CD8-positive, alpha-beta memory T cell (primary cell): ENCODE measurements at places on chromosomes 3 and 15.

DNA sequence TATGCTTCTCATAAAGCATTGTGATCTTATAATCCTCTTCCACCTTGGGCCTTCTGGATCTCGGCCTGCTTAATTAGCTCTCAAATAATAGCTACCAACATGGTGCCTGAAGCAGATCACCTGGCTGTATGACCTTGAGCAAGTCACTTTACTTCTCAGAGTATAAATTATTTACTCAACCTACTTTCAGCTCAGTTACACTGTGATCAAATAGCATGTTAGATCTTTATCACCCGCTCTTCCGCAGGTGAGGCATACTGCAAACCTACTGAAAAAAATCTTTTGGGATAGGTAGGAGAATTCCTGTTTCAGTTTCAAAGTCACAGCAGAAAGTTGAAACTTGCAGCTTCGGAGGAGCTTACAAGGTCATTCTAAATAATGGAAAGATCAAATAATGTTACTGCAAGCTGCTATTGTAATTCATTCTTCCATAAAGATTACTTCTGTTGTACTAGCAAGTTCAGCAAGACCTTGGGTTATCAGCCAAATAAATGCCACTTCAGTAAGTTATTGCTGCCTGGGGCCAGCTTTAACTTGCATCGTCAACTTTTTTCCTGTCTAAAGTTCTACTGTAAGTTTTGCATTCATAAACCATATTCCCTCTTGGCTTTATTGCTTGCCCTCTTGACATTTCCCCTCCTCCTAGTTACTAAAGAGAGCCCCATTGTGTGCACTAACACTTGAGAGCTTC is 268.4 kb upstream of the ATP11B start:
- DNase-seq: no peak

GRCh38 chr15:84643838-84644237 is 10.2 kb downstream of the WDR73 start:
- DNase-seq: no peak

- peak; percentile 87 for DNase-seq
Observed at GRCh38 chr3:48656061-48656840, 6.4 kb downstream of the CELSR3 start.

- DNase-seq: no peak
Observed at GRCh38 chr3:37491776-37492175, 317.4 kb upstream of the LRRFIP2 start.

DNA sequence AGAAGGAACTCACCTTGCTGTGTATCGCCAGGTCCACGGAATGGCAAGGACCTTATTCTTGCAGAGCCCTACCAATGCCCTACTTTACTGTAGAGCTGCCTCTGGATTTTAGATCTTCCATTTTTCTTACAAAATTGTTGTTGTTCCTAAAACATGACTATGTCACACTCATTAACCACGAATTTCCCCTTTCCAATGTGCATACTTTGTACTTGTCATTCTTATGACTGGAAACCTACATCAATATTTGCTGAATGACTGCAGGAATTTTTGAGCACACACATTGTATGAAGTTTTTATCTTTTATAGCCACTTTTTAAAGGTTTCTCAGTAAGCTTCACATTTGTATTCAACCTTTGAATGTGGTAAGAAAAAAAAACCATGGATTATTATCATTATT is 35.9 kb upstream of the CMSS1 start:
- no peak for DNase-seq

DNA sequence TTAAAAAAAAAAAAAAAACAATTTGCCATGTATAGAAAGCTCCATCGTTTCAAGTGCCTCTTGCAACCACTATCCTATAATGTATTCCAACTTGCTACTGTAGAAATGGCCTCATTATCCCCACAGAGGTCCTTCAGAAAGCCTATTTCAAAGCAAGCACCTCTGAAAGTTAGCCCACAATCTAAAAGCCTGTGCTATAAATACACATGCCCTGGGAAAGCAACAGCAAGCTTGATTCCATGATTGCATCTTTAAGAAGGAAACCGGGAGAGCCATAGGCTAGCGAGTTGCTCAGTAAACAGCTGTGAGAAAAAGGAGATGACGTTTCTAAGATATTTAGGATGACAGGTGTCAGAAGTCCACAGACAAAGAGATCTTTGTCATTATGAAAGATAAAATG is 28.3 kb downstream of the TAFA4 start:
- DNase-seq: no peak

DNA sequence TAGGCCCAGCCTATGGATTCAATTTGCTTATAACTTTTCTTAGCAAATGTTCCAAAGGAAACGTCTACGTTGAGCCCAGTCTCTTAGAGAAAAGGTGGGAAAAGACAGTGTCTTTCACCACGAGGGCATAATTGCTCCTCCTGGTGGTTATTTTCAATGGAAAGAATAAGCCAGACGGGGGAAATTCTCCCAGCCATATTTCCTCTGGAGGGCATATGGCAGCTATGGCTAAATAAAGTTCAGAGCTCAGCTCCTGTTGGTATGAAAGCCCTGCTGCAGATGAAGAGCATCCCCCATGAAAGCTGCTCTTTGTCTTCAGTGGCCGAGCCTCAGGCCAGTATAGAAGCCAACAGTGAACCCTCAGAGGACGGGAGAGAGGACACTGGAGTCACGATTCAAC is 297.9 kb downstream of the RYR3 start:
- no peak for DNase-seq

- DNase-seq: no peak
Observed at GRCh38 chr15:33343275-33343674, 32.5 kb downstream of the RYR3 start.

DNA sequence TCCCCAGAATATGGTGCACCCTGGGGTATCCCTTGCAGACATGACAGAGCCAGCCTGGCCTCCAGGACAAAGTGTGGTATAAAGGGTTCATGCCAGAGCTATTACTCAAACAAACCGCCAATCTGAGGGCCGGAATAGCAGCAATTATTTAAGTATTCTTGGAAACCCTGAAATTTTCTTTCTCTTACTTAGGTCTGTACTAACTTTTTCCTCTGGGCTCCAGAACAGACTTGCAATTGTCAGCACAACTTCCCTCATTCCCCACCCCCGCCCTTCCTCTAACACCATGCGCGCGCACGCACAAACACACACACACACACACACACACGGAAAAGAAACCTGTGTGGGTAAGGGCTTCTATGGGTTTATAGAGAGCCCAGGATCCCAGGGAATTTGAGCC is 56.3 kb downstream of the ISG20 start:
- DNase-seq: no peak

DNA sequence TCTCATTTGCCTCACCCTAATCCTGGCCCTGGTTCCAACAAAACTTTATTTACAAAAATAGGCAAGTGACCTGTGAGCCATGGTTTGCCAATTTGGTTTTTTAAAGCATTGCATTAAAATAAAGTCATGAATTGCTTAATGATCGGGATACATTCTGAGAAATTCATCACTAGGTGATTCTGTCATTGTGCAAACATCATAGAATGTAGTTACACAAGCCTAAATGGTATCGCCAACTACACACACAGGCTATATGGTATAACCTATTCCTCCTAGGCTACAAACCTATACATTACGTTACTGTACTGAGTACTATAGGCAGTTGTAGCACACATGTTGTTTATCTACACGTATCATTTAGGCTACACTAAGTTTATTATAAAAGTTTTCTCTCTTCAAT is 45.9 kb upstream of the SSR3 start:
- no peak for DNase-seq
